ENCODE measurements at places on chromosomes 1 and 21.

DNA sequence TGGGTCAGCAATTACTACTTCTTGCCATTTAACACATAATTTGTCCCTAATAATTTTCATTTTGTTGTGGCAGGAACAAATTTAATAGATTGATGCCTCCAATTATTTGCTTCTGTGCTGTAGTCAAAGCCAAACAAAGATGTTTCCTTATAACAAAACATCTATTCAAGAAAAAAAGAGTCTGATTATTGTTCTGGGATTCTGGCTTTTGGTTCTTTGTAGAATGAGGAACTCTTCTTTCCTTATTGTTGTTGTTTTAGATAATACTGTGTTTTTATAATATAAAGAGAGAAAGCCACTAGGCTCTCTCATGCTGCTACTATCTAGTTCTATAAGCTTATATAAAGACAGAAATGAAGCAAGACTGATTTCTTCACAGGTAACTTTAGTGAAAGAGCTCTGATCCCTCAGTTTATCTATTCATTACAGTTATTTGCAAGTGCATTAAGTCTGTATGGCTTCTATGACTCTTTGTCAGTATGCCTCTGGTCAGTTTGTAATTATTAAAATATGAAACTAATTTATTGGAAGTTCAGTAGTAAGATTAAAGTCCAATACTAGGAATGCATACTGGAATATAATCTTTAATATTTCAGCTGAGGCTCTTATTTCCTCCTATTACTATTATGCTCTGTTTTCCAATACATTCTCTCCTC is 37.4 kb downstream of the PRKACB start:
- no peak for DNase-seq
- no peak overlapping the region for H3K4me3 ChIP-seq
- peaks cover 4% of the 10 kb centered on the region for H3K36me3 ChIP-seq
- peaks cover 5% of the 10 kb centered on the region for H3K4me1 ChIP-seq

GRCh38 chr1:230293390-230293700 is 132.8 kb downstream of the PGBD5 start:
- H3K27me3 ChIP-seq = peaks cover 17% of the 10 kb centered on the region
- H3K4me3 ChIP-seq = no peak overlapping the region
- DNase-seq = peak; percentile 51

DNA sequence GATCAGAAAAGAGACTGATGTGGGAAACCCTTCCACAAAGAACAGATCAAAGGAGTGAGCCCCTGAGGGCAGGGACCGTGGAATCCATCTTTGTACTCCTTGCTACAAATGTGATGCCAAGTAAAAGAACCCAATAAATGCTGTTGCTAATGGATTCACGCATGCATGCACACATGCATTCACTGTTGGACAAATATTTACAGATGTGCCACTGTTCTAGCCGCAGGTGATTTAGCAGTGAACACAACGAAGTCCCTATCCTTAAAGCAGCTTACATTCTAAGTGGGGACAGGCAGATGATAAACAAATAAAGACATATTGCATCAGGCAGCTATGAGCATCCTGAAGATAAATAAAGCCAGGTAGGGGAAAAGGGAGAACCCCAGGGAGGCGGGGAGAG is 67.8 kb downstream of the ITPKB start:
- H3K36me3 ChIP-seq = peaks cover 2% of the 10 kb centered on the region
- peaks cover 6% of the 10 kb centered on the region for H3K4me1 ChIP-seq
- H3K4me3 ChIP-seq = no peak overlapping the region
- no peaks in the 10 kb centered on the region for H3K27me3 ChIP-seq
- H3K27ac ChIP-seq = no peak overlapping the region
- DNase-seq = no peak

DNA sequence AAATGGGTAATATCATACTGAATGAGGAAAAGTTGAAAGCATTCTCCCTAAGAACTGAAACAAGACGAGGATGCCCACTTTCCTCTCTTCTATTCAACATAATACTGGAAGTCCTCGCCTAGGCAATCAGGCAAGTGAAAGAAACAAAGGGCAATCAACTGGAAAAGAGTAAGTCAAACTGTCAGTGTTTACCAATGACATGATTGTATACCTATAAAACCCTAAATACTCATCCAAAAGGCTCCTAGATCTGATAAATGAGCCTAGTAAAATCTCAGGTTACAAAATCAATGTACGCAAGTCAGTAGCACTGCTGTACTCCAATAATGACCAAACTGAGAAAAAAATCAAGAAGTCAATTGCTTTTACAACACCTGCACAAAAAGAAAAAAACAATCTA is 575.8 kb upstream of the PRMT6 start:
- H3K4me3 ChIP-seq = no peak overlapping the region
- peaks cover 3% of the 10 kb centered on the region for H3K36me3 ChIP-seq
- no peaks in the 10 kb centered on the region for H3K4me1 ChIP-seq
- no peak overlapping the region for H3K27ac ChIP-seq
- no peak for DNase-seq

DNA sequence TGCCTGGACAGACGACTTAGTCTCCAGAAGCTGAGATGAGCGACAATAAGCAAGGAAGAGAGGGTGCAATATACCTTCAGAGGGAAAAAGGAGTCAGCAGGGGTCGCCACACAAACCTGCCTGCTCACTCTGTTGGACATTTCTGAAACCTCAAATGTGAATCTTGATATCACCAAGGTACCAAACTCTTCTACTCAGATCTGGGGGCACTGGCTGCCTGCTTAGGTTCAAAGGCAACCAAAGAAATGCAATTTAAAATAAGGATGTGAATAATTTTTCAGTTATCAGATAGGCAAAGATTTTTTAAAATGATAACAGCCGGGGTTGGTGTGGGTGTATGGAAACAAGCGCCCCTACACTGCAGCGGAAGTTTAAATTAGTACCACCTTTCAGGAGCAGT is 164.2 kb downstream of the HIVEP3 start:
- no peak overlapping the region for H3K4me3 ChIP-seq
- no peaks in the 10 kb centered on the region for H3K36me3 ChIP-seq
- H3K27ac ChIP-seq = no peak overlapping the region
- H3K27me3 ChIP-seq = no peaks in the 10 kb centered on the region

GRCh38 chr1:119617751-119618691 is 30.0 kb downstream of the ZNF697 start:
- no peak overlapping the region for H3K27ac ChIP-seq
- no peak for DNase-seq
- no peaks in the 10 kb centered on the region for H3K27me3 ChIP-seq
- no peak overlapping the region for H3K4me3 ChIP-seq

DNA sequence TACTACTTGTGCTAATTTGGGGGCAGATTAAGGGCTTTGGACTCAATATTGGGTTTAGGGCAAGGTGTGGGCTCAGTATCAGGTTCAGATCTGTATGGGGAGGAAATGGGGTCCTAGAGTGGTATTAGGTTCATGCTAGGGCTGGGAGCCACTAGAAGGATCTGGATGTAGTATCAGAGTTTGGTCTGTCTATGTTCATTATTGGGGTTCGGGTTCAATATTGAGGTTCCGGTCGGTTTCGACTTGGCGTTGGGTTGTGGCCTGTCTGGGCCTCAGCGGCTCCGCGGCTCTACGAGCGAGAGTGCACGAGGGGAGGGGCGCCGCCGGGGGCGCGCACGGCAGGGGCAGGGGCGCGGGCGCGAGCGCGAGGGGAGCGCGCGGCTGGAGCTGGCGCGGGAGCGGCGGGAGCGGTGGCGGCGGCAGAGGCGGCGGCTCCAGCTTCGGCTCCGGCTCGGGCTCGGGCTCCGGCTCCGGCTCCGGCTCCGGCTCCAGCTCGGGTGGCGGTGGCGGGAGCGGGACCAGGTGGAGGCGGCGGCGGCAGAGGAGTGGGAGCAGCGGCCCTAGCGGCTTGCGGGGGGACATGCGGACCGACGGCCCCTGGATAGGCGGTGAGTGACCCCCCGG is at the start of gene PTPRF:
Gene PTPRF (plus strand): TSS at position 401 of the 624 bp plus-strand sequence. CDS start 14,193 bp downstream, outside the sequence.
- DNase-seq = peak; percentile 68
- no peaks in the 10 kb centered on the region for H3K36me3 ChIP-seq
- peaks cover 31% of the 10 kb centered on the region for H3K4me1 ChIP-seq
- no peaks in the 10 kb centered on the region for H3K27me3 ChIP-seq

GRCh38 chr1:185400052-185400451 is 83.0 kb upstream of the IVNS1ABP start:
- H3K27ac ChIP-seq = peak overlapping the region; percentile 65
- H3K36me3 ChIP-seq = peaks cover 1% of the 10 kb centered on the region
- H3K4me3 ChIP-seq = no peak overlapping the region
- no peaks in the 10 kb centered on the region for H3K27me3 ChIP-seq
- H3K4me1 ChIP-seq = peaks cover 55% of the 10 kb centered on the region

GRCh38 chr1:52641307-52641706 is 8.3 kb downstream of the SHISAL2A start:
- no peak for DNase-seq
- peaks cover 7% of the 10 kb centered on the region for H3K4me1 ChIP-seq
- no peak overlapping the region for H3K4me3 ChIP-seq
- H3K27ac ChIP-seq = no peak overlapping the region
- peaks cover 1% of the 10 kb centered on the region for H3K36me3 ChIP-seq

DNA sequence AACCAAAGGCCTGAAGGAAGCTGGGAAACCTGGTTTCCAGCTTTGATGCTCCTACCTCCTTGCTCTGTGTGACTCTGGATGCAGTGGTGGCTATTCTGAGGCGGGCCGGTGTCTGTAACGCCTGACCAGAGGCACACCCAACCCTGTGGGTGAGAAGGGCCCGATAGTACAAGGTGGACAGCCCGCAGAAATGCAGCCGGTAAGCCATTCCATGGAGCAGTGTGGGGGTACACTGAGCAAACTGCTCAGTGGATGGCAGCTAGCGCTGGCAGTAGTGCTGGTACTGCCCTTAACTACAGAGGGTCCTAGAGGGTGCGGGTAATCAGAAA is 36.0 kb downstream of the AHDC1 start:
- H3K36me3 ChIP-seq = no peaks in the 10 kb centered on the region
- H3K27ac ChIP-seq = peak overlapping the region; percentile 89
- H3K4me1 ChIP-seq = peaks cover 95% of the 10 kb centered on the region
- no peaks in the 10 kb centered on the region for H3K27me3 ChIP-seq
- no peak for DNase-seq

DNA sequence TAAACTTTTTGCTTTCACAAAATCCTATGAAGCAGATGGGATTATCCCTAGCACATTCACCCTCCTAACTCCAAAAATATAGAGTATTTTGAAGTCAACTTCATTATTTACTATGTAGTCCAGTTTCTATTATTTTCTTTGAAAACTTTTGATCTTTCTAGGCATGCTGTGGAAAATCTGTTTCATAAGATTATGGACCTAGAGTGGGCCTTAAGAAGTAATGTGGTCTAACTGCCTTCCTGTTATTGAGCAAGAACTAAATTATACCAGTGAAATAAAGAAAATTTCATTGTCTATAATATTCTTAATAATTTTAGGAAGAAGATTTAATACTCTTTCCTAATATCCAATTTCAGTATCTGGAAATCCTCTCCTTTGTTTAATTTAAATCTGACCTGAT is 58.1 kb downstream of the PRKACB start:
- DNase-seq = no peak
- no peak overlapping the region for H3K4me3 ChIP-seq
- no peaks in the 10 kb centered on the region for H3K4me1 ChIP-seq
- H3K36me3 ChIP-seq = peaks cover 22% of the 10 kb centered on the region
- no peak overlapping the region for H3K27ac ChIP-seq

- peaks cover 42% of the 10 kb centered on the region for H3K4me1 ChIP-seq
- no peak for DNase-seq
- H3K27ac ChIP-seq = no peak overlapping the region
- no peaks in the 10 kb centered on the region for H3K27me3 ChIP-seq
- H3K4me3 ChIP-seq = no peak overlapping the region
Observed at GRCh38 chr1:53121319-53122172, 20.9 kb downstream of the SLC1A7 start.

GRCh38 chr1:209628618-209629299 is 23.5 kb downstream of the LAMB3 start:
- no peak overlapping the region for H3K27ac ChIP-seq
- no peak for DNase-seq
- H3K4me1 ChIP-seq = peaks cover 22% of the 10 kb centered on the region
- peaks cover 2% of the 10 kb centered on the region for H3K27me3 ChIP-seq

- no peak overlapping the region for H3K4me3 ChIP-seq
- H3K36me3 ChIP-seq = no peaks in the 10 kb centered on the region
- H3K27me3 ChIP-seq = peaks cover 3% of the 10 kb centered on the region
- DNase-seq = no peak
Observed at GRCh38 chr1:87583459-87583858, 254.8 kb downstream of the LMO4 start.

DNA sequence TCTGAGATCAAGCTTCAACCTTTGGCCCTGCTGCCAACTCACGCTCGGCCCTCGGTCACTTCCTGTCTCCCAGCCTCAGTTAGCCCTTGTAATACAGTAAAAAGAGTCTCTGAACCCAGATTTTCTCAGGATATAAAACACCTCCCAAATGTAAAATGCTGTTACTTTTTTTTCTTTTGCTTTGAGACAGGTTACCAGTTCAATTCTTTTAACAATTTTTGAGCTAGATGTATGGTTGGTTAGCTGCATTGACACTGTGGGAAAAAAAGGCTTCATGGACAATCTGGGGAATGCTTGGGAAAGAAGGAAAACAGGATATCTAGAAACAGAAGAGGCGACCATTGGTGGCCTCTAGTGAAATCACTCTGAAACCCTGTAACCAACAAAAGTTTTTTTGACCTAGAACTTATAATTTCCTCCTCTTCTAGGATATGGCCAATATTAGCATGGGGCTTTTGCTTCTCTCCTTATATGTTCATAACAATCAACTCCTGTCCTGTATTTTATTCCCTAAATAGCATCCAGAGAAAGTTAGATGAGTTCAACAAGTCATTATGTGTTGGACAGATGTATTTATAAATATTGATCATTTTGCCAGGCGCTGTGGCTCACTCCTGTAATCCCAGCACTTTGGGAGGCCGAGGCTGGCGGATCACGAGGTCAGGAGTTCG is 1.3 kb downstream of the CMPK1 start:
- peak overlapping the region; percentile 93 for H3K4me3 ChIP-seq
- H3K27ac ChIP-seq = peak overlapping the region; percentile 98
- no peak for DNase-seq
- H3K27me3 ChIP-seq = no peaks in the 10 kb centered on the region

DNA sequence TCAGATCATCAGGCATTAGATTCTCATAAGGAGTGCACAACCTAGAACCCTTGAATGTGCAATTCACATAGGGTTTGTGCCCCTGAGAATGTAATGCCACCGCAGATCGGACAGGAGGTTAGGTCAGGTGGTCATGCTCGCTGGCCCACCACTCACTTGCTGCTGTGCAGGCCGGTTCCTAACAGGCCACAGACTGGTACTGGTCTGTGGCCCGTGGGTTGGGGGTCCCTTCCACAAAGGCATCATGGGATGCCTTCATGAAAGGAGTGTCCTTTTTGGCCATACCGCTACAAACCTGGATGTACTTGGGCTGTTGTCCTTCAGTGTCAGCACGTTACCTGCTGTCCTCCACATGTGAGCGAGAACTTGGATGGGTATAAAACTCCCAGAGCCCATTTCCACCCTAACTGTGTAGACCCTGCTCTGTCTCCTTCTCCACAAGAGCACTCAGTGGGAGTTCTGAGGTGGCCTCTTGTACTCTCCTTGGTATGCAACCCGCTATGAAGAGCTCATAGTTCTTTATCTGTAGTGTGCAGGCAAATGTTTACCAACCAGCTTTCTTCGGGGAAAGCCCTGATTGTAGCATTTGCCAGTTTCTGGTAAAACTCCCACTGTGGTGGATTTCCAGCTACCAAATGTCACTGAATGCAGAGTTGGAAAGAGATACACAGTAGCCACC is 41.7 kb upstream of the SLC19A1 start:
- H3K27ac ChIP-seq = no peak overlapping the region
- peaks cover 24% of the 10 kb centered on the region for H3K27me3 ChIP-seq
- no peak for DNase-seq
- peaks cover 5% of the 10 kb centered on the region for H3K36me3 ChIP-seq
- no peak overlapping the region for H3K4me3 ChIP-seq

- H3K4me1 ChIP-seq = peaks cover 16% of the 10 kb centered on the region
- H3K4me3 ChIP-seq = no peak overlapping the region
- DNase-seq = no peak
Observed at GRCh38 chr1:173052681-173053196, 2.0 kb upstream of the TNFSF18 start.

Data from chondrocyte (in vitro differentiated cells).